ENCODE measurements at places on chromosomes 16 and 17.

GRCh38 chr17:51770027-51770759 lies 388.3 kb downstream of the CA10 start:
- DNase-seq: no peak

- DNase-seq: no peak
Measured at GRCh38 chr16:54554581-54554980, 268.0 kb upstream of the IRX3 start.

GRCh38 chr17:81462506-81463125 lies 50.0 kb downstream of the ACTG1 start:
- DNase-seq: no peak

DNA sequence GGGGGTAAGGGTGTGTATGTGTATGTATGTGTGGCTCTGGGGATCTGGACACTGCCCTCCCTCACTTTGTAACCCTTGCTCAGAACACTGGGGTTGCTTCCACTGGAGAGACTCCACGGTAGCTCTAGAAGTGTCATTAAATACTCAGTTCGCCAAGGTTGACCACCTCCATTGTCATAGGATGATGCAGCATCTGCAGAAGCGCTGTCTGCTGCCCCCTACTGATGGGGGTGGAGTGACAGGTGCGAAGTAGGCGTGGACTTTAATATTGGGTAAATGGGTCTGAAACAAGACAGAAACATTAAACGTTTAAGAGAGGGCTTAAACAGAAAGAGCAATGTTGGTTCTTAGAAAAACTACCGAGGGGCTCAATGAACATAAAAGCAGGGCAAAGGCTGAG lies 35.5 kb upstream of the STAC2 start:
- no peak for DNase-seq

DNA sequence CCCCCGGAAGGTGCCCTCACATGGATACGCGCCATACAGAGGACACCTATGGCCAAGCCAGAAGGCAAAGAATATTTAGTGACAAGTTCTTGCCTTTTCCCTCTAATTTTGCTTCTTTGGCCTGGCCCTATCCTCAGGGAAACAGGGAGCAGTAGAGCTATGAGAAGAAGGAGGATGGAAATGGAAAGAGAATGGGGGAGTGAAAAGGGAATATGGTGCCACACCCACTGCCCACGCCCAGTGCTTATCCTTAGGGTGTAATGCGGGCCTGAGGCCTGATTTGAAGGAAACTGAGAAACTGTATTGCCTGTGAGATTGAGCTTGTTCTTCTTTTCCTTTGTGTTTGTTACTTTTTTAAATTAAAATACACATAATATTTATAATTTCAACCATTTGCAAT lies 255.1 kb downstream of the HS3ST3A1 start:
- DNase-seq: no peak

DNA sequence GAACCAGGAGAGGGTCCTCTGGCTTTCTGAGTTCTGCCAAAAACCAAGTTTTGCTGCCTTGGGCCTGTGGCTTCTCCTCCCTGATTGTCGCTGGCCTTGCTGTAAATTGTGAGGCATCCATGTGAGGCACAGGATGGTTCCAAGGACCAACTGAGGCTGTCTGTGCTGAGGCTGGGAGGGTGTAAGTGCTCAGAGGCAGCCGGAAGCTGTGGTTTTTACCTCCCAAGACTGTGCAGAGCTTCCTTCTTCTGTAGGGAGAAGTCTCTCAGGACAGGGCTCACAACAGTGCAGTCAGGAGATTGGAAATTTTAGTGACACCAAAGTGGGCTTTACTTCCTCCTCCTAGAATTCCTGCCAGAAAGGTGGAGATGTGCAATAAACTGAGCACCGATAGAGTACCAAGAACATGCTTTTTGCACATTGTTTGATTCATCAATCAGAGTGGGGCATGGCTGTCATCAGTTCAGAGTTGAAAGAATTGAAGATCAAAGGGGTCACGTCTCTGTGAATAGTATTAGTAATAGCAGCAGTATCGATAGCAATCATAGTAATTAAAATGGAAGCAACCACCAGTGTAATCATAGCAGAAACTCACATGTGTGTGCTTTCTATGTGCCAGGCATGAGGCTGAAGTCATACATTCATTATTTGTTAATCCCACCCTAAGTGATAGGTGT lies 467.1 kb downstream of the WWOX start:
- DNase-seq: no peak

DNA sequence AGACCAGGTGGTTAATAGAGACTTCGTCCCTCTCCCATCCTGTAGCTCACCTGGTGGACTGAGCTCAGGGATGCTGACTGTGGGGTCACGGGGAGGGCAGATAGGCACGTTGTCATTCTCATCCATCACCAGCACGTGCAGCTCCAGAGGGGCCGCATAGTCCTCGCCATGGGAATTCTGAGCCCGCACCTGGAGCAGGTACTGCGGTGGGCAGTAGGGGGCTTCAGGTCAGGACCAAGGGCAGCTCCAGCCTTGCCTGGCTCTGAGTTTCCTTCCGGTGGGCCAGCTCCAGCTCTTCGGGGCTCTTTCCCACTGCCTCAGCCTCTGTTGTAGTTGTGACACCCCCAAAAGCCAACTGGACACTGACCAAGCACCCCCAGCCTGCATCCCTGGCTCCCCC lies 5.6 kb downstream of the CDH16 start:
- no peak for DNase-seq

GRCh38 chr16:89363621-89364393 lies 126.6 kb downstream of the ANKRD11 start:
- DNase-seq: peak; percentile 26

- no peak for DNase-seq
Measured at GRCh38 chr16:75913958-75914357, 187.7 kb upstream of the CPHXL start.

GRCh38 chr17:1171953-1172352 lies 7.8 kb downstream of the ABR start:
- no peak for DNase-seq

- no peak for DNase-seq
Measured at GRCh38 chr16:80480664-80481063, 60.1 kb upstream of the DYNLRB2 start.

GRCh38 chr17:1039123-1039507 lies 42.2 kb downstream of the TIMM22 start:
- no peak for DNase-seq

DNA sequence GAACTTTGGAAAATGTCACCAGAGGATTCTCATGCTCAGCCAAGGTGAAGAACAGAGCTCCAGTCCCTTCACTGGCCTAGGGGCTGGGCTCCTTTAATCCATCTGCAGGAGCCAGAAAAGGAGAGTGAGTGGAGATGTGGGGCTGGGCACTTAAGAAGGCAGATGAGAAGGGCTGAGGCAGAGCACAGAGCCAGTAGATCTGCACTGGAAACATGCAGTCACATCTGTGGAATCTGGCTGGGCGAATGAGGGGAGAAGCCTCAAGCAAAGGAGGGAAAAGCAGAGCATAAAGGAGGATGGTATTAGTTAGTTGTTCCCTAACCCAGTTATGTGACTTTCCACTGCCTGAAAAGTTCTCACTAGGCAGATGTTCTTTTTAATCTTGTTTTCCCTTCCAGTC lies 50.4 kb upstream of the BCAR1 start:
- DNase-seq: no peak

- no peak for DNase-seq
Measured at GRCh38 chr16:5885521-5885920, 787.9 kb upstream of the EEF2KMT start.

- no peak for DNase-seq
Measured at GRCh38 chr17:43599046-43599395, 52.9 kb upstream of the ETV4 start.

- DNase-seq: no peak
Measured at GRCh38 chr16:87344931-87345631, 27.9 kb upstream of the C16orf95 start.

DNA sequence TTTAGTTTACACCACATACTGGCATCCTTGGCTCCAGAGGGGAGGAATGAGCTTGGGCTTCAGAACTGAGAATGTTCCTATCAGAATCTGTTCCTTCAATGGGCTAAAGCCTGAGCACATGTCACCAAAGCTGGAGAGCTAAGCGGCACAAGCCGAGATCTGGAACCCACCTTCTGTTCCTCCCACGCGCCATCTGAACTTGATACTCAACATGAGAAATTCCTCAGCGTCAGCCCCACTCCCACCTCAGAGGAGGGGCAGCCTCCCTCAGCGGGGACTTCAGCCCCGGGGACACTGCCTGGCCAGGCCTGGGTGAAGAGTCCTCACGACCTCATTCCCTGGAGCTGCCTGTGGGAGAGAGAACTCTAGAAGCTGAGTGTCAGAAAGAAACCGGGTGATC lies 22.8 kb upstream of the SLC47A1 start:
- no peak for DNase-seq

DNA sequence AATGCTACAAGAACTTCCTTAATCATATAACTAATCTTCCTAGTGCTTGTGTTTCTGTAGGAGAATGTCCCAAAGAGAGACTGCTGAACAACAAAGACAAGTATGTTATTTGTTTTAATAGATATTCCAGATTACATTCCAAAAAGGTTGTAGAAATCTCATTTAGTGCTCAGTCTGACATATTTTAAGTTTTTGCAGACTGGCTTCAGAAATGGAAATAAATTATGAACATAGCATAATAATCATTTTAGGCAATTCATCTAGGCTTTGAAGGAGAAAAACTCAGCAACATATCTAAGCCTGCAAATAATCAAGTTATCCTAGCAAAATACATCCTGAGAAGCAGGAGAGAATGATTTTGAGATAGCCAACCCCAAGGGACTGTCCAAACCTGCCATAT lies 171.6 kb upstream of the CDH5 start:
- no peak for DNase-seq

DNA sequence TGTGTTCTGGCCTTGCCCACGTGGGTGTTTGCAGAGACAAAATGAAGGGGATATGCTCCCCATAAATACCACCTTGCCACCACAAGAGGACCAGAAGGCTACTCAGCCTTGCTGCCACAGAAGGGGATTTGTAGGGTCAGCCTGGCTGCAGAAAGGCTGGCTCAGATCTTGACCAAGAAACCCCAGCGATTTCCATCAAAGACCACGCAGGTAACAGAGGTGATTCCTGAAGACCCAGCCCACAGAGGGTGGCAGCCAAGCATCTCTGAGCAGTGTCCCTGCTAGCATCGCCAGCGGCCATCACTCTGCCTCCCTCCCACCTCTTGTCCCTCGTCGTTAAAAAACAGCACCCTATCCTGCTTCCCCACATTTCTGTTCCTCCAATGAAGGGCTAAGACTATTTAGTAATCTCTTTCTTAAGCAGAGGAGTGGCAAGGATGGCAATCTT lies 54.9 kb downstream of the BEAN1 start:
- no peak for DNase-seq

DNA sequence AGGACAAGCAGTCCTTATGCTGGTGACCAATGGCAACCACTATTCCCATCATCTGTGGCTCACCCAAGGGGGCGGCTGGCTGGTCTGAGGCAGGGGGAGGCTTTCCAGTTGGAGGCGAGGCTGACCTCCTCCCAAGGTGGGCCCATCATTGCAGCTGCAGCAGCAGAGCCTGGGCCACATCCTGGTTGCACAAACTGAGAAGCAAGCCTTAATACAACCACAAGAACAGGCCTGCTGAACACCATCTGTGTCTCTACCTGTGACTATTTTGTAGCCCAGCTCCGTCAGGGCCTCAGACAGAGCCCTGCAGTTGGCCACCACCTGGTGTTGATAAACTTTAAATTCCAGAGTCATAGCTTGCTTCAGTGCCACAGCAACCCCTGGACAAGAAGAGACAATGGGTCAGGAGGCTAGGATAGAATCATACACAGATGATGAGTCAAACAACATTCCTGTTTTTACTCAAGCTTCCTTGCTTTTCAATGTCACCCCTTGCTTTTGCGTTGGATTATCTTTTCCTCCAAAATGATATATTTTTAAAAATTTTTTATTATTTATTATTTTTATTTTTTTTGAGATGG lies 17.9 kb downstream of the SMCR8 start:
- DNase-seq: no peak

- no peak for DNase-seq
Measured at GRCh38 chr16:64459402-64459801, 662.5 kb downstream of the CDH11 start.

DNA sequence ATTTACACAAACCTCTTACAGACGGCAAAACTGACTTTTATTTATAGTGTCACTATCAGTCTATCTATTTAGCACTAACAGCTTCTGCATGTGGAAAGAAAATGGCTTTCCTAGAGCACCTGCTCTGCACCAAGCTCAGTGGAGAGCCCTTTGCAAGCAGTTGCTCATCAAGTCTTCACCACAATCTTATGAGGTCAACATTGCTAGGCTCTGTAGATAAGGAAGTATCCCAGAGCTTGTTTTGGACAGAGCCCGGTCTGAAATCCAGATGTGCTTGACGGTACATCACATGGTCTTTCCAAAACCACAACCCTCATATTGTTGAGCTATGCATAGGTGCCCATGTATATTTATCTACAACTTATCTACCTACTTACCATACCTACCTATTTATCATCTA lies 572.7 kb upstream of the CDH5 start:
- DNase-seq: no peak

DNA sequence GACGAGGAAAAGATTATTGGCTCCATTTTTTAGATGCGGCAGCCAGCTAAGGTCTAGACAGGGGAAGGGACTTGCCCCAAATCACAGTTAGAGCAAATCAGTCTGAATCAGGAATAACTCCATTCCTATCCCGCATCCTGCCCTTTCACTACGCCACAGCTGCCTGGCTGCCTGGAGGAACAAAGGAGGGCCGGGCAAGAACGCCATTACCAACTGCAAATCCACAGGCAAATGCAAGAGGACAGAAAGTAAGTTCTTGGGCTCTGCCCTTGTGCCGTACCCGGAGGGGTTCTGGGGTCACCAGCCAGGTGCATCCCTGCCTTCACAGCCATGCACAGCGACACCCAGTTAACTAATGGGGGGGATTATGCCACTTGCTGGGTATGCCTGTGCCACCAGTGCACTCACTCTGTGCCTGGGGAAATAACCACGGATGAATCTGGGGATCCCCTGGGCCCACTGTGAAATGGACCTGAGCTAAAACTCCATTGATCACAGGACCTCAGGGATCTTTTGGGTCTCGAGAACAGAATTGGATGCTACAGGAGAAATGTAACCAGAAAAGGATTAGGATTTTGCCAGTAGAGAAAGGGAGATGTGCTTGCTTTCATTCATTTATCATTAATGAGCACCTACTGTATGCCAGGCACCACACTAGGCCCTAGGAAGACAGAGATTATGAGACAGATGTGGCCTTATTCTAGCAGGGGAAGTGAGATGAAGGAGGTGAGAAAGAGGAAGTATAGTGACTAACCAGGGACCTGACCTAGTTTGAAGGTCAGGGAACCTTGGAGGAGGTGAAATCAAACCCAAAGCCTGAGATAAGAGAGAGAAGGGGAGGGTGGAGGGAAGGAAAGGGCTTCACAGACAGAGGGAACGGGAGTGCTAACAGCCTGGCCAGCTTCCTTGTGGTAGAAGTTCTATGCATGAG lies 17.7 kb downstream of the BCL7C start:
- DNase-seq: no peak

- no peak for DNase-seq
Measured at GRCh38 chr17:2171702-2172076, 116.8 kb downstream of the HIC1 start.

- DNase-seq: peak; percentile 45
Measured at GRCh38 chr17:61139219-61139618, 260.4 kb upstream of the TBX2 start.

- no peak for DNase-seq
Measured at GRCh38 chr17:74957935-74958740, 14.4 kb downstream of the HID1 start.
